ENCODE measurements at places on chromosomes 2 and 18. TPM values are rescaled to one million over a fixed set of nuclear protein-coding genes. Genes with fewer than 3 reads are reported as not detected.

Gene COL4A4
- total RNA-seq: 51.2 TPM

DNA sequence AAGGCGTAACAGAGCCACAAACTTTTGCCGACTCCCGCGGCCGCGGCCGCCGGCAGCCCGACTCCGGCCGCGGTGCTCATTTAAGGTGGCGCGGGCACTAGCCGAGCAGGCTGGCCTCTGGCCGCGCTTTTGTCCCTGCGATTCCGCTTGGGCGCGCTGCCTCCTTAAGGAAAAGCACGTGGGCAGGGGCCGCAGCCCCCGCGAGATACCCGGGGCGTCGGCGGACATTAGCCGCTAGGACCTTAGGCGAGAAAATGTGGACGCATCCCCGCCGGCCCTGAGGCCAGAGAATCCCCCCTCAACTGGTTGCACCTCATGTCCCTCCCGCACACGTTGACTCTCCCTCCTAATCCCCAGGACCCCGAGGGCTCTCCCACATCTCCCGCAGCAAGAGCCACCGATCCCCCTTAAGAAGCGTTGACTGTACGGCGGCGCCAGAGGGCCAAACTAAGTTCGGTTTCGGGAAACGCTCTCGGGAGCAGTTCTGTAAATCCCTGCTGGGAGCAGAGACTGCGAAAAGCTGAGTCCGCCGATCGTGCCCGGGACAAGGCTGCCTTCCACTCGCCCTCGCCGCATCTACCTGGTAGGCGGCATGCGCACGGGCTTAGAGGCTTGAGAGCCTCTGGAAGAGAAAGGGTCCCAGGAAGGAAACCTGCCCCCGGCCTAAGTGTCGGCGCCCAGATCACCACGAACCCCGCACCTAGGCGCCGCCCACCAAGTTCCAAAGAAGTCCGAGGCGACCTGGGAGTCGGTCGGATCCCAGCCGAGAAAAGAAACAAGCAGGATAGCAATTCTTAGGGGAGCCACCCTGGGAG is 1.8 kb upstream of the SATB2 start:
- no peaks in the 10 kb centered on the region for H3K36me3 ChIP-seq
- peaks cover 94% of the 10 kb centered on the region for H3K27me3 ChIP-seq
- H3K27ac ChIP-seq: peak overlapping the region; percentile 45
- peak overlapping the region; percentile 66 for H3K4me3 ChIP-seq

DNA sequence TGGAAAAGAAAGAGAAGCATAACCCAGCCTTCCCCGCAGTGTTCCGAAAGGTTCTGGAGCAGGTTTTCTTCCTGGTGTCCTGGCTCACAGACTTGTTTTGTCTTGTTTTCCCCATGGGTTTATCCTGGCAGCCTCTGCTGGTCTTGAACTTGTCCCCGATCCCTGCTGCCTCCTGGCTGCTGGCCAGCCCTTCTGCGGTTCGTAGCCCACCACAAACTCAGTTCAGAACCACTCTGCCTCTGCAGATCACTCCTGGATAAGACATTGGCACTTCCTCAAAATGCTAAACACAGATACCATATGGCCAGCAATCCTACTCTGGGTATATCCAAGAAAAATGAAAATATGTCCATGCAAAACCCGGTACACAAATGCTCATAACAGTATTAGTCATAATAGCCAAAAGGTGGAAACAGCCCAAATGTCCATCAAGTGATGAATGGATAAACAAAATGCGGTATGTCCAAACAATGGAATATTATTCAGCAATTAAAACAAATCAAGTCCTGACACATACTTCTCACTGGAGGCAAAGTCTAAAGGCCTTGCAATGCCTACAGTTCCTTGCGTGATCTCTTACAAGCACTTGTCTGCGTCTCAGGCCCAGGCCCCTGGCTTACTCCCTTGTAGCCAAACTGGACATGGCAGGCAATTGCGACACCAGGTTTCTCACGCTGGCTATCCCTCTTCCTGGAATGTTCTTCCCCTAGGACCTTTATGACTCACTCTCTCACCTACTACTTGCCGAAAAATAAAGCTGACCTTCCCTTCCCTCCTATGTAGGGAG is 28.0 kb upstream of the ARHGEF4 start:
- H3K27ac ChIP-seq: no peak overlapping the region
- no peaks in the 10 kb centered on the region for H3K4me1 ChIP-seq
- DNase-seq: no peak
- H3K4me3 ChIP-seq: no peak overlapping the region

DNA sequence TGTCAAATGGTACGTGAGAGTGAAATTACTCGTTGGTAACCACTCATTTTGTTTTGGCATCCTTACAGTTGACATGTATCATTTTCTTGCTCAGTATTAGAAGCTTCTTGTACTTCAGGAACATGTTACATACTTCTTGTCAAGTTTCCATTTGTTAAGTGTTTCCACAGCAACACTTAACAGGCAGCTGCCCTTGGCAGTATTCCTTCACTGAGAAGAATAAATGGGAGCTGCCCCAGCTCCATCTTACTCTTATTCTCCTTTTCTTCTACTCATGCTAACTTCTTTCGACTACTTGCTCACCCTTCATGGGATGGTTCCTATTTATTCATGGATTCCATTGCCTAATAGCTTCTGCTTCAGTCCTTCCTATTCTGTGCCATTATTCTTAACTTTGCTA is 60.1 kb upstream of the TUBA3E start:
- H3K27me3 ChIP-seq: peaks cover 73% of the 10 kb centered on the region
- no peak for DNase-seq
- no peaks in the 10 kb centered on the region for H3K4me1 ChIP-seq
- H3K4me3 ChIP-seq: no peak overlapping the region

- DNase-seq: no peak
- H3K27ac ChIP-seq: no peak overlapping the region
- H3K4me1 ChIP-seq: peaks cover 7% of the 10 kb centered on the region
- H3K27me3 ChIP-seq: no peaks in the 10 kb centered on the region
These were observed 61.8 kb downstream of the NEDD4L start for GRCh38 chr18:58105888-58106260.

DNA sequence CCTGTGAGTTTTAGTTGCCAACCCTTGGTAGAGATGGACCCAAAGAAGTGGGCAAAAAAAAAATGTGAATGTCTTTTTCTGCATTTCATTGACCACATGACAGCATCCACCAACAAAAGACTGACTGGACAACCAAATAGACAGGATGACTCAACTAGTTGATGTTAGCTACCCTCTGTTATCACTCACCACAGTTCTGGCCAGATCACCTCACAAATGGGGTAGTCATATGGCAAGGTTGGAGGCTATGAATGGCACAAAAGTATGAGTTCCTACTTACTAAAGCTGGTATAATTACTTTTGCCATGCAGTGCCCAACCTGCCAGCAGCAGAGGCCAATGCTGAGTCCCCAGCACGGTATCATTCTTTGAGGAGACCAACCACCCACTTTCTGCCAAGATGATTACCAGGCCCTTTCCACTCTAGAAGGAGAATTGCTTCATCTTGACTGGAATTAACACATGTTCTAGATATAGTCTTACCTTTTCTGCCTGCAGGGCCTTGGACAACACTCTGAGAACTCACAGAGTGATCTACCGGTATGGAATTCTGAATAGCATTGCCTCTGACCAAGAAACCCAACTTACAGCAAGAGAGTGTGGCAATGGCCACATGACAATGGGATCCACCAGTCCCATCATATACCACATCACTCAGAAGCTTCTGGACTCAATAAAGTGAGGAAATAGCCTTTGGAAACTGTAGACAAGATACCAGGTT is 20.1 kb upstream of the TCF7L1 start:
- H3K27ac ChIP-seq: no peak overlapping the region
- H3K36me3 ChIP-seq: no peaks in the 10 kb centered on the region
- no peak for DNase-seq
- no peak overlapping the region for H3K4me3 ChIP-seq
- no peaks in the 10 kb centered on the region for H3K27me3 ChIP-seq

DNA sequence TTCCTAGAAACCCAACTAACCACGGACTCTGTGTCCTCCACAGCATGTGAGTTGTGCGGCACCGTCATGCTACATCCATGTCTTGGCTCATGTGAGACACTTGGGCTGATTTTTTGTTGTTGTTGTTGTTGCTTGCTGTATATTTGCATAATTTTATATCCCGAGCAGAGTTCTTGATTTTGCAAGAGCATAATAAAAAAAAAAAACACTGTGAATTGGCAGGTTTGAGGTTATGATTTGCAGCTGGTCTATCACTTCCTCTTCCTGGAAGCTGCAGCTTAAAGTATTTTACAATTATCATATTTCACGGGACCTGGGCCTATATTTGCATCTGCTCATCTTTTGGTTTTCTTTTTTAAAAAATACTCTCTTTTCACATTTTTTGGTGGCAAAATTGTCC is 142.3 kb upstream of the NRP2 start:
- DNase-seq: no peak
- no peak overlapping the region for H3K27ac ChIP-seq

All from left lung (tissue), 14 donors.